ENCODE measurements at places on chromosomes 2 and 18.

- no peak for DNase-seq
These were observed 31.2 kb downstream of the EIF4E2 start for GRCh38 chr2:232581725-232582124.

- DNase-seq, result no peak
These were observed 58.6 kb downstream of the KLF7 start for GRCh38 chr2:207107131-207107530.

GRCh38 chr18:2905854-2906703 lies 59.3 kb downstream of the EMILIN2 start:
- DNase-seq, result no peak

DNA sequence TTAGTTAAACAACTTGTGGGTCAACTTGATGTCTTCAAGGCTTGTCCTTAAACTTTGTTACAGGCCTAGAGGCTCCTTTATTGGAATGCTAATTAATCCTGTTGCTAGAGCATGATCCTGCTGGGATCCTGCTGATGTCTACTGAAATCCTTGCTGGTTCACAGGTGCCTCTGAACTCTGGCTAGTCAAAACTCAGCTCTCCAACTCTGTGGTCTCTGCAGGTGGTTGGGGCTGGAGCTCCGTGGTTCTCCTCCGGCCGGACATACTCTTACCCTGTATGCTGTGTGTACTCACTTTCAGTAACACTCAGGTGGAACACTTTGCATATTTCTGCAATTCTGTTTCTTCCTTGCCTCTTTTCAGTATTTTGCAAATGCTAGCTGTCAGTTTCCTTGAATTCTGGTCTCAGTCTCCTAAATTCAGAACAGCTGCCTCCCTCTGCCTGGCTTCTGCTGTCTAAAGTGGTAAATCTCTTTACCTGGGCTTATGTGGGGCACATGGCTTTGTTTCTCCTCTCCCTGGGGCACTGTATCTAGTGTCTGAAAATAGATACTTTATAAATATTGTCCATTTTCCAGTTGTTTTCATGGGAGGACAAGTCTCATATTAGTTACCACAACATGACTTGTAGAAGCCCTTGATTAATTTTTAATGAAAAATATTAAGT lies 113.0 kb downstream of the ATP9B start:
- no peak for DNase-seq

GRCh38 chr2:138010890-138011289 lies 46.6 kb downstream of the HNMT start:
- no peak for DNase-seq

GRCh38 chr2:10499911-10500521 lies 51.9 kb upstream of the ODC1 start:
- DNase-seq, result no peak

DNA sequence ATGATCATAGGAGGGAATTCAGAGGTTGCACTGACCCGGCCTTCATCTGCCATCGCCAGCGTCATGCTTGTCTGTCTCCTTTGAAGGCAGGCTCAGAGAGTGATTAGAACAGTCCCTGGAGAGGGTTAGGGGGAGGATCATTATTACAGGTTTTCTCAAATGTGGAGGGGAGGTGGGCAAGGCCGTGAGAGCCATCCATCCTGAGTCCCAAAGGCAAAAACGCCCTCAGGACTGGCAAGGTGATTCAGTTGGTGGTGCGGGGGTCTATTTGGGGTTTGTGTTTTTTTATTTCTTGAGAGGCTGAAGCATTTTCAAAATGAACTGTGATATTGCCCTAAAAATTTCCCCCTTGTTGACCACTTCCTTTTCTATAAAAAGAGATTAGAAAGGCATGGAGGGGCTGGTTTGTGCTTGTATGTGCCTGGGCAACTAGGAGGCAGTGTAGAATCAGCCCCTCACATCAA lies 39.3 kb upstream of the GYPC start:
- no peak for DNase-seq

DNA sequence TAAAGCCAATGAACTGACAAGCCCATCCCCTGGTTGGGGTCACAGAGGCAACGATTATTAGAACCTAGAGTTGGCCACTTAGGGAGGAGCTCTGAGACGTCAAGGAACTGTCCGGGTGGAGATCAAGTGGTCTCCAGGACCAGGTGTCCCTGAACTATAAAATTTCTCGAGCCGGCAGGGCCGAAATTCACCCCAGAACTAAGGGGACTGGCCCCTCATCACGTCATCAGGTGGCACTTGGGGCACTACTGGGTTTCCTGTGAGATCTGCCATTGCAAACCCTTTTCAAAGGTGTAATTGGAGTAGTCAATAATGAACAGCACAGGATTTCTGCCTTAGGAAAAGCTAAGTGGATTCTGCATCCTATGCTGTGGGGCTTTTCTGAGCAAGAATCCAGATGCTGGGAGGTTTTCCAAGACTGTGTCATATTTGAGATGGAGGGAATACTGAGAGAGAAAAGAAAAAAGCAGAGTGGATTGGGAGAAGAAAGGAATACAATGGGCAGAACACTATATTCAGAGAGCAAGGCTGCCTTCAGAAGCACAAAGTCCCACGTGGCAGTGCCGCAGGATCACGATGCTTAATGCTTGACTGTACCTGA lies 113.6 kb downstream of the ALPK2 start:
- DNase-seq, result no peak

- DNase-seq, result no peak
These were observed 120.4 kb upstream of the MSH6 start for GRCh38 chr2:47662552-47662951.

- DNase-seq, result no peak
These were observed 131.3 kb downstream of the MCFD2 start for GRCh38 chr2:46784278-46784677.

- no peak for DNase-seq
These were observed 775.4 kb downstream of the TSN start for GRCh38 chr2:122530814-122531213.

DNA sequence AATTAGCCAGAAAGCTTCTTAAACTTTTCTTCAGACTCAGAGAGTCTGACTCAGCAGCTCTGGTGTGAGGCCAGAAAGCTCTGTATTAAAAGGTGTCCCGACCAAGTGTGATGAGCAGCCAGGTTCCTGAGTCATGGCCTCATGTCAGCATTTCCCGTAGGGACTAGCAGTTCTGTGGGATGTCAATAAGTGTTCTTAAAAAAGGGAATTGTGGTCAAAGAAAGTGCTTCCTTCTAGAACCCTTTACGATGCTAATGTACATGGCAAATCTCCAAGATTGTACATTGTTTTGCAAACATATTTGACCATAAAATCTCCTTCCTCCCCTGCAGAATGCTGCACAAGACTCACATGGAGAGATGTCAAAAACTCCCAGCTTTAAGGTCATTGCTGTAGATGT lies 80.1 kb downstream of the PLA2R1 start:
- no peak for DNase-seq

- DNase-seq, result no peak
These were observed 56.7 kb upstream of the MYCN start for GRCh38 chr2:15883684-15884083.

DNA sequence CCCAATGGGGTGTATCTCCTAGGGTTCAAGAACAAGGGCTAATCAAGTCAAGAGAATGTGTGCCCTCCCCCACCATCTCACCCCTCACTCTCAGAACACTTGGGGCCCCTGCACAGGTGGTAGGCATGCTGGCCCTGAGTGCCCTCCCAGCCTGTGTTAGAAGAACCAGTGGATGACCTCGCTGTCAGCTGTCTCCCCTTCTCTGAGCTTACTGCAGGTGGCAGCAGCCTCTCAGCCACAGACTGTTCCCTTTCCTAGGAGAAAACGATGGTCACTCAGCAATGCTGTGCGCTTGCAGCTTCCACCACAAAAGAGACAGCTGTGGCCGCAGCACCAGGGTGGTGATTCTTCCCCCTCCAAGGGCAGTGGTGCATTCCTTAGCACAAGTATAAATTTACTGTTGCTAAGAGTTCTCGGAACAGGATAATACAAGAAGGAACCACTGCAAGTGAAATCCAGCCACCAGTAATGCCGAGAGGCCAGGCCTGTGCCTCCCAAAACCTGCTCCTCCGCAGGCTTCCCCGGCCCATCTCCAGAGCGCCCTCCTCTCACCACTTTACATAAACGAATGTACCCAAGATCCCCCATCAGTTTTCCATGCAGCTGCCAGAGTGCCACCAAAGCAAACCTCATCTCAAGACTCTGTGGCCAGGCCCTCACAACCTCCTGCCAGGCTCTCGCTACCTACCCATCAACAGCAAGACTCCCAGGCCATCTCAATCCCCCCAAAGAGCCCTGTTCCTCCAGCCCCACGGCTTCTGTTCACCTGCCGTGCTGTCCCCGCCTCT lies 935 bp upstream of the RAMP1 start:
- DNase-seq, result no peak

DNA sequence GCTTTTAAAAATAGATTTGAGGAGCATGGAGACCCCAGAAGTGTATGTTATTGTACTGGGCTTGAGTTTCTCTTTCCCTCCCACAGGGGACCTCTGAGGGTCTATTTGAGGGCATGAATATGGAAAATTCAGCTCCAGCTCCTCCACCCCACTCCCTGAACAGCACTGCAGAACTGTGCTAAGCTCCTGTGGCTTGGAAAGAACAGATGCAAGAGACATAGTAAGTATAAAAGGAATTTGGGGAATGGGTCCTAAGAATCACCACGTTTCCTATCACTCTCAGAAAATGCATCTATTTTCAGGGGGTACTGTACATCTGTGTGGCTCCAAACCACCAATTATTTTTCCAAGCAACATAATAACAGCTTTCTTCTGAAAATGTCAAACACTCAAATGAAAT lies 416.1 kb downstream of the ZNF521 start:
- DNase-seq, result no peak

DNA sequence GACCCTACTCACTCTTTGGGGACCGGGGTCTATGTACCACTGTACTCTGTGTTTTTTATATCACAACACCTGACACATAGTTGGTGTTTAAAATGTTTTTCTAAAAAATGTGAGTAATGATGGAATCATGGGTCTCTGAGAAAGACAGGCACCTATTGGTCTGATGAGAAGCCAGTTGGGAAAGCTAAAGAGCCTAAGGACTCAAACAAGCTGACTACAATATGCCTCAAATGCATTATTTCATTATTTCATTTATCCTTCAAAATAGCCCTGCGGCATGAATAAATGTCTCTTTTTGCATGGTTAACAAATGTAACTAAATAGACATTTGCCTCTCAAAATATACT lies 102.9 kb upstream of the SCN1A start:
- no peak for DNase-seq

DNA sequence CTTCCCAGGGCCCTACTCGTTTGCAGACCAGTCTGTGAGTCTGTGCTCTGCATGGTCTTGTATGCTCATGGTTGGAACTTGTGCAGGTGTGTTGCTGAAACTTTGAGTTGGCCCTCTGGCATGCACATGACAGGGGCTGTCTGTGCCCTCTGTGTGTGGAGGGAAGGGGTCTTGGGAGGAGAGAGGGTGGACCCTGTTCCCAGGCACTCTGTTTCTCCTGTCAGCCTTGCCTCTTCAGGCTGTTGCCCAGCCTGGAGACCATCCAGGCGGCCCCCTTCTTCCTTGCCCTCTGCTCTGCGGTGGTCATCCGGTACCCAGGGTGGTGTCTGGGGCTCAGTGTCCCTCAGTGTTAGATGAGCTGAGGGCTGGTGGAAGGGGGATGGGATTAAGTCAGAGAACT lies 39.5 kb downstream of the TET3 start:
- no peak for DNase-seq

- no peak for DNase-seq
These were observed 26.5 kb upstream of the HNMT start for GRCh38 chr2:137937778-137938177.

GRCh38 chr2:7281231-7282201 lies 364.3 kb downstream of the RNF144A start:
- no peak for DNase-seq

GRCh38 chr2:80280598-80280997 lies 24.0 kb downstream of the LRRTM1 start:
- no peak for DNase-seq

GRCh38 chr2:86598966-86599365 lies 24.7 kb downstream of the RNF103 start:
- no peak for DNase-seq

- no peak for DNase-seq
These were observed 1.0 kb downstream of the CYP26B1 start for GRCh38 chr2:72146347-72147302.

DNA sequence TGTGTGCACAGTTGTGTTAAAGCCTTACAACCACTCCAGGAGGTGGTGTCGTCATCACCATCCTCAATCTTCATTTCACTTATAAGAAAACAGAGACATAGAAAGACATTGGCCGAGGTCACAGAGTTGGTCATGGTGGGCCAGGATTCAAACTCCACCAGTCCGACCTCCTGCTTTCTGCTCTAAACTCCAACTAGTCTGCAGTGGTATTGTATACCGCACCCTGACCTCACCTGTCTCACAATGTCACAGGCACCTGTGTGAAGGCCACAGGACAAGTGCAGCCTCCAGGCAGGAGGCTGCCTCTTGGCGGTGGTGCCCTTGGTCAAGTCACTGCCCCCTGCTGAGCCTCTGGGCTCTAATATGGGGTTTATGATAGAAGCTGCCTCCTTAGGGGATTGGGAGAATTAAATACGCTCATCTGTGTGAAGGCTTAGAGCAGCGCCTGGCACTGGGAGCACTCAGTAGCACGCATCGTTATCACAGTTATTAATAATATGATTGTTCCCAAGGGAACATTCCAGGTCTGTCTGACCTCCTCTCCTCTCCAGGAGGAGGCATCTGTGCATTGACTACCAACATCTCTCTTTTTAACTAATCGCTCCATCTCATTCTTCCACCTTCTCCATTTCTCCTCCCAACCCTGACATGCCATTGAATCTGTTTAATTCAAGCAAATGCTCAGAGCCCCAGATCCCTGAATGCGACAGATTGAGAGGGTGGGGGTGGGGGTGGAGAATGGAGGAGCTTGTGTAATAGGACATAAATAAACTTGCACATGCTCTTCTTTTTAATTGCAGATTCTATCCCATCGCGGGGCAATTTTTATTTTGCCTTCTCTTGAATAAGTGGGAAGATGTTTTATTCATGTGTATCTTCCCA lies 112.7 kb downstream of the MCFD2 start:
- no peak for DNase-seq

DNA sequence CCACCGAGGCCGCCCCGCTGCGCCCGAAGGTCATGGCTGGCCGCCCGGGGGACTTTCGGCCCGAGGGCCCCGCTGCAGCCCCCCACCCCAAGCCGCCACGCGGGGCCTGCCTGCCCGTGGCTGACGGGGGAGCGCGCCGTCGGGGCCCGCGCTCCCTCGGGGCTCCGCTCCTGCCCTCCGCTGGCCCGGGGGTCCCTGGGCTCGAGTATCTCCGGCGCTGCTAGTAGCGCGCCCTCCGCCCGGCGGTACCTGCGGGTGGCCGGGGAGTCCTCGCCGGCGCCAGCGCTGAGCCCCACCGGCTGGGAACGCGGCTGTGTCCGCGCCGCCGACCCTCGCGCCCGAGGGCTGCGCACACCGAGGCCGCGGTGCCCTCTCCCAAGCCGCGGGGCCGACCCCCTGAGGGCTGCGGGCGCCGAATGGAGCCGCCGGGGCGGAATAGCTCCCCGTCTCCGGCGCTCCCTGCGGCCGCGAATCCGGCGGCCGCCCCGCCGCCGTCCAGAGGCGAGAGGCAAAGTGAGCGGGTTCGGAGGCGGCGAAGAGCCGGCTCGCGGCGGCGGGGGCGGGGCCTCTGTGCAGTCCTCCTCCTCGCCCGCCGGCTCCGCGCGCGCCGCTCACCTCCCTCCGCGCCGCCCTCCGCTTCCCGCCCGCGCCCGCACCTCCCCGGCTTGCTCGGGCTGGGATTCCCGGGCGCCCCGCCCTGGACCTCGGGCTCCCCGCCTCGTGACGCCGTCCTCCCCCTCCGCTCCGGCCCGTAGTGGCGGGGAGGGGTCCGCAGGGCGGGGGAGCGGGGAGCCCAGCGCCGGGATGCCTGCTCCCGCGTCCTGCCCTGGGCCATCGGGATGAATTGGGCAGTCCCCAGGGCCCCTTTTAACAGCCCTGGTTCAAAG lies at the start of gene KCNG3:
Gene KCNG3, minus strand, starts transcription at position 515 of the 887 bp plus-strand sequence. Its CDS starts 481 bp downstream, at position 34.
- peak; percentile 14 for DNase-seq

- no peak for DNase-seq
These were observed 66.5 kb upstream of the ACKR3 start for GRCh38 chr2:236503100-236503499.

All from stimulated activated CD4-positive, alpha-beta T cell treated with anti-CD3 and anti-CD28 coated beads, TNF-alpha, amount 100 ng/mL, for 24 hours (primary cell).